Stimulated activated CD8-positive, alpha-beta memory T cell treated with anti-CD3 and anti-CD28 coated beads, Interleukin-4, amount 100 ng/mL, for 4 hours (primary cell): ENCODE measurements at places on chromosomes 11 and 22.

DNA sequence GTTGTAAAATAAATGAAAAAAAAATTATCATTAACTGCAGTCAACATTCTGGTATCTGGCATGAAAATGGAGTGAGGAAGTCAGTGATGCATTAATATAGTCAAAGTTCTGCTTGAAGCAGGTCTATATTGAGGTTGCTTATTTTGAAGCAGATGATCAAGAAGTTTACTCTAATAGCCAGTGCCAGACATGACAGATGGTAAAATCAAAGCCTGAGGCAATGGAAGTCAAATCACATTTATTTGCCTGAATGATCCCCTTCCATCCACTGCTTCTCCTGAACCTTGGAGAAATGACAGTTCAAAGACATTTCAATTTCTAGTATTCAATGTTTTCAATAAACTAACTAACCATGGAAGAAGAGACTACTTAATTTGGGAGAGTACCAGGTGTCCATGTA lies 430.0 kb downstream of the FAM181B start:
- DNase-seq, result no peak

GRCh38 chr11:93324500-93324899 lies 6.0 kb upstream of the DEUP1 start:
- DNase-seq, result no peak

DNA sequence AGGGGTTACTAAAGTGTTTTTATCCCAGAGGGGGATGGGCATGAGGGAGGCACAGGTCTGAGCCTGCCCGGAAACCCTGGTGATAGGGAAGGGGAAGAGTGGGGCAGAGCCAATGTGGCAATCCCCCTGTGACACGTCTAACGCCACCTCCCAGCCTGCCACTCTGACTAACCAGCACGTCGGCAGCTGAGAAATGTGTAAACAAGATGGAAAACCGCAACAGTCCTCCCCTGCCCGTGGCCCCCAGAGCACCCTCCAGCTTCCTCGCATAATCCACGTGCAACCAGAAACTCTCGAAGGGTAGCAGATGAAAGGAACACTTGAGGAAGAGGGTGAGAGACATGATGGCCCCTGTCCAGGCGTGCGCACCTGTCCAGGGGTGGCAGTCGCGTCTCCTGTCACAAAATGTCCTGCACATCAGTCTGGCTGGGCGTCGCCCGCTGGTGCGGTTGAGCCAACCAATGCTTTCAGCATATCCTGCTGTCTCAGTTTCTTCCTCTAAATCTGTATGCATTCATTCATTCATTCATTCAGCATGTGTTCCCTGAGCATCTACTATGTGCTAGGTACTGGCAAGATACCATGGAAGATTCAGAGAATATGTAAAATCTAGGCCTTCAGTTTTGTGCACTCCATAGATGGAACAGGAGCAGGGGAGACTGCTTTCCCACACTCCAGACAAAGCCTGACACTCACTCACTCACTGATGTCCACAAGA lies 4.5 kb downstream of the TMPRSS4 start:
- no peak for DNase-seq

DNA sequence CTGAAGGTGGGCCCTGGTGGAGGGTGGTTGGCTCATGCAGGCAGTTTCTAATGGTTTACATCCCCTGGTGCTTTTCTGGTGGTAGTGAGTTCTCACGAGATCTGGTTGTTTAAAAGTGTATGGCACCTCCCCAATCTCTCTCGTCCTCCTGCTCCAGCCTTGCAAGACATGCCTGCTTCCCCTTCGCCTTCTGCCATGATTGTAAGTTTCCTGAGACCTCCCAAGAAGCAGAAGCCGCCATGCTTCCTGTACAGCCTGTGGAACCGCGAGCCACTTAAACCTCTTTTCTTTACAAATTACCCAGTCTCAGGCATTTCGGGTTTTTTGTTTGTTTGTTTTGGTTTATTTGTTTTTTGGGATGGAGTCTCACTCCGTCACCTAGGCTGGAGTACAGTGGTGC lies 173.2 kb downstream of the MN1 start:
- no peak for DNase-seq
